CD4-positive, alpha-beta T cell treated with Interleukin-1 beta for 1 hour (primary cell): ENCODE measurements at places on chromosomes 1 and 21.

- DNase-seq: no peak
Observed at GRCh38 chr1:59401581-59401980, 104.7 kb downstream of the FGGY start.

GRCh38 chr1:30460661-30461060 is 262.7 kb downstream of the MATN1 start:
- DNase-seq: no peak

GRCh38 chr1:165586398-165586797 is 42.6 kb downstream of the LRRC52 start:
- DNase-seq: no peak

- no peak for DNase-seq
Observed at GRCh38 chr1:201482755-201483154, 13.8 kb upstream of the PHLDA3 start.

GRCh38 chr1:48471691-48472576 is at the start of gene SPATA6:
Gene SPATA6 (minus strand): TSS chr1:48472204. CDS start chr1:48472008, 196 bp downstream.
- DNase-seq: peak; percentile 94

- DNase-seq: no peak
Observed at GRCh38 chr1:240309769-240310168, 218.1 kb downstream of the FMN2 start.

DNA sequence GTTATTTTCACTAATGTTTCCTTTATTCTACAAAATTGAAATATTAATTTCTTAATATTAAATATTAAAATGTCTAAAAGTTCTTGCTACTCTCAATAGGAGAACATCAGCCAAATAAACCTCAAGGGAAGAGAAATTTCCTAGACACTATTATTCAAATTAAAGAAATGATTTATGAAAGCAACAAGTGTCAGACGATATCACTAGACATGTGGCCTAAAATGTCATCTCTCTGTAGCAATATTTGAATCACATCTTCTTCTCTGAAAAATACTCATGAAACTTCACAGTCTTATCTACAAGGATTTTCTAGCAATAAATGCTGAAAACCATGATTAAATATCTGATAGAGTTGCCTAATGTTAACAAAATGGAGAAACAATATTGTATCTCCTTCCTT is 2.5 kb upstream of the SERBP1 start:
- no peak for DNase-seq

DNA sequence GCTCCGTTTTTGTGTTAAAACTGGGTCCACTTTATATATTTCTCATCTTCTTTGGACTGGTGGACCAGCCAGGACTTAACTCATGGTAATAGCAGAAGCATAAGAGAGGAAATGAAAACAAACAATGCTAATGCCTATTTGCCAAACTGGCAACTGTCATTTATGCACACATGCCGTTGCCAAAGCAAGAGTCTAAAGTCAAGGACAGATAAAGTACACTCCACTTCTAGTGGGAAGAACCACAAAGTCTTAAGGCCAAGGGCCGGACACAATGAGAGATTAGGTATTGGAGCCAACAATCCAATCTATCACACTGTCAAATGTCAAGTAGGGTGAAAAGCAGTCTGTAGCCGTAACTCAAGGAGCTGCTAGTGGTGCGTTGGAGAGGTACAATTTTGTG is 157.7 kb downstream of the LYPLAL1 start:
- no peak for DNase-seq

DNA sequence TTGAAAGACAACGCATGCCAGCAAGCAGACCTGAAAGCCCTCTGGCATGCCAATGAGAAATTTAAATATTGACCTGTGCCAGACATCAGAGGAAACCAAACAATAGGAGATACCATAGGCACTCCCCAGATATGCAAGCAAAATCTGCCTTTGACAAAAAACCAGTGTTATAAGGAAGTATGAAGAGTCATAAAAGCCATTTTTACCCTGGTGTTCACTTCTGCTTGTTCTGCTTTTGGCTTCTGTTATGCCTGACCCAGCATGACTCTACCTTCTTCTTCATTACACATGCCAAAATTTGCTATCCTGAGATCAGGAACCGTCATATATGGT is 26.4 kb downstream of the NPHS2 start:
- no peak for DNase-seq

DNA sequence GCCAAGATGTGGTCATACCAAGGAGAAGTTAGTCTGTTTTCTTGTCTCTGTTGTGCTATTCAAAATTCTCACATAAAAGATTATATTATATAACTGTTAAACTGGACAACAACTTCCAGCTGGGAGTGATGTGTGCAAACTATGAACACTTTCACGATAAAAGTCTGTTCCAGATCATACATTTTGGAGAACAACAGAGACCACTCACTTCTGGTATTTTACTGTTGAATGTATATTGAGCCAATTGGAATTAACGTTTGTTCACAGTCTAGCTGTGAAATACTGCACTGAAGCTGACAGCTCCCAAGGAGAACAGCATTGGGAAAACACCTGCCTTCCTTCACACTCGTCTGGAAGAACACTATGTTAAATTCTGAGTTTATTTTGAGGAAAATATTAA is 860 bp upstream of the SHCBP1L start:
- DNase-seq: no peak

- no peak for DNase-seq
Observed at GRCh38 chr1:48396208-48396607, 75.8 kb downstream of the SPATA6 start.

GRCh38 chr1:103156966-103157365 is 48.6 kb upstream of the COL11A1 start:
- DNase-seq: no peak

DNA sequence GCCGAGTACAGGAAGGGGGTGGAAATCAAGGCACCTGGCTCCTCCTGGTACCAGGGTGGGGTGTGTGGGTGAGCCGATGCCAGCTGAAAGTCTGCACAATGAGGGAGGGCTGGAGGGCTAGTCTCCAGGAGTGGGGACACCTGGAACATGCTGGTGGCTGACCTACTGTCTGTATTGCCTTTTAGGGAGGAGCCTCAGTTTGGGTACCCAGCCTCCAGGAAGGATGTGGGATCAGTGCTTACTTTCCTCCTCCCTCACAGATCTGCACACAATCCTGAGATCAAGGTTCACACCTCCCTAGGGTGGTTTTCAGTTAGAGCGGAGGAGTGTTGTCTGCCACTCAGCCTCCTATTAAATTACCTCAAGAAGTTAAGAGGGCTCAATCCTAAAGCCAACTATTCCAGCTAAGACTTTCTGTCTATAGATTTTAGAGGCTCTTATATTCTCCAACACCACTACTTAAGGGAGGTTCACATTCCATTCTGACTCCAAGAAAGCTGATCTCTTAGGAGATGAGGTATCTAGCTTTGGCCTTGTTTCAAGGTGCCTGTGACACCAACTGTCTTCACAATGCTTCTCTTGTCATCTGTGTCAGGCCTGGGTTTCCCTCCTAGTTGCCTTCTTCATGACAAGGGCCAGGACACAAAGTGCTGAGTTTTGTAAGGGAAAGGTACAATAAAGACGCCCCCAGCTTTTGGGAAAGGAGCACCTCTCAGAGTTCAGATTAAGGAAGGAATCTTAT is 15.7 kb downstream of the SSR2 start:
- DNase-seq: peak; percentile 7

- no peak for DNase-seq
Observed at GRCh38 chr1:204088596-204088995, 15.7 kb downstream of the SOX13 start.

- no peak for DNase-seq
Observed at GRCh38 chr1:234917495-234918180, 211.0 kb downstream of the TOMM20 start.

DNA sequence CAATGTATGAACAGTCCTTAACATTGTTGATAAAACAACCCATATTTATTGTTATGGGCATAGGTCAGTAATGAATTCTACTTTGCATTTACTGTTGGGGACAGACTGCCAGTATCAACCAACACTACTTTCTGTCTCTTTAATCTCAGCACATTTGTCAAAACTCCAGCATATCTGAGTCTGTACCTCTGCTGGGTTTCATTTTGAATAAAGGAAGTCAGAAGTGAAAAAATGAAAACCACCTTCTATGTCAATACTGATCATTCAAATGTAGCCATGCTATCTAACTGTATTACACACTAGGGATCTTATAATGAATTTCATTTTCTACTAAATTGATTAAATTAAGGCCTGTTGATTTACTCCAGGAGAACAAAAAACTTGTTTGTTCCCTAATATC is 24.2 kb upstream of the CXADR start:
- no peak for DNase-seq

DNA sequence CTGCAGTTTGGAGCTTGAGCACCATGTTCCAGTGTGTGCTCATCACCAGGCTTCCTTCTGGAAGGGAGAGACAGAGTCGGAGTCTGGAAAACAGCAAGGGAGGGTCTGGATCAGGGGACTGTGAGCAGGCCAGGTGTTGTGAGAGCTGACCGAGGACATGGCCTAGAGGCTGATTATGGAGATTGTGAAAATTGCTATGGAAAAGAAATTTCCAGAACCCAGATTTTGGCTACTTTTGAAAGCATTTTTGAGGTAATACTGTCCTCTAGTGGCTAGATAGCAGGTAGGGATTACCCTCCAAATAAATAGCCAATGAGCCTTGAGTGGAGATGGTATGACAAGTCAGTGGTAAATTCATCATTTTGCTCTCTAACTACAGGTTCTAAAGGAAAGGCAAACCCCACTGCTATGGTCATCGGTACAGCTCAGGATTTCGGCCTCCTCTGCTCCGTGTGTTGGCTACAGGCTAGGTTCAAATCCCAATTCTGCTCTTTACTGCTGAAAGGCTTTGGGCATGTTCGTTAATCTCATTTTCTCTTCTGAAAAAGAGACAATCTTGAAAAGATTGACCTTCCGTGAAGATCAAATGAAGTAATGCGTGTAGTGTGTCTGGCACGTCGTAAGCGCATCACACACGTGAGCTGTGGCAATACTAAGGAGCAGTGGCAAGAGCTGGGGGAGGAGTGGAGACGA is 1.0 kb upstream of the HAO2 start:
- DNase-seq: no peak

DNA sequence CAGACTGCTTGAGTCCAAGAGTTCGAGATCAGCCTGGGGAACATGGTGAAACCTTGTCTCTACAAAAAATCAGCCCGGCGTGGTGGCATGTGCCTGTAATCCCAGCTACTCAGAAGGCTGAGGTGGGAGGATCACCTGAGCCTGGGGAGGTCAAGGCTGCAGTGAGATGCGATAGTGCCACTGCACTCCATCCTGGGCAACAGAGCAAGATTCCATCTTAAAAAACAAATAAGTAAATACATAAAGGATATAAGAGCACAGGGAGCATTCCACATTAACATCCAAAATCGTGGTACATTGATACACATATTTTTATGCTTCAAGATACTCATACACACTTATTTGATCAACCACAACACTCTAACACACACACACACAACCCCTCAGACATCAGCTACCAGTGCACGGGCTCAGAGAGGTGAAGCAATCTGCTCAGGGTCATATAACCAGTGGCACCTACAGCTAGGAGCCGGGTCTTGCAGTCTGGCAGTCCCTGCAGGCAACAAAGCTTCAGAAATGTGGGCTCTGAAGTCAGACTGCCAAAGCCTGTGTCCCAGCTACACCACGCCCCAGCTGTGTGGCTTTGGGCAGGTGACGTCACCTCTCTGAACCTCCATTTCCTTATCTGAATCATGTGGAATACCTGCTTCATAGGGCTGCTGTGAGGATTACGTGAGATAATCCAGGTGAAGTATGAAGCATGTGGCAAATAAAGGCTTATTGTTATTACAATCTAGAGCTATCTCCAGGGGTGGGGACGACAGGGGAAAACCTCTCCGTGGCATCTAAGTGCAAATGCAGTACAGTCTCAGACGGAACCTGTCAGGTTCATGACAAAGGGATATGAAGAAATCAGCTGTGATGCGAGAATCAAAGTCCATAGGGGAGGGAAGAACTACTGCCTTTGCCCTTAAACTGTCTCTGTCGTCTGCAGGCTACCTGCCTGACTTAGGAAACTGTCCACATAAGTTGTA is 4.8 kb upstream of the CRYBG2 start:
- DNase-seq: peak; percentile 65

DNA sequence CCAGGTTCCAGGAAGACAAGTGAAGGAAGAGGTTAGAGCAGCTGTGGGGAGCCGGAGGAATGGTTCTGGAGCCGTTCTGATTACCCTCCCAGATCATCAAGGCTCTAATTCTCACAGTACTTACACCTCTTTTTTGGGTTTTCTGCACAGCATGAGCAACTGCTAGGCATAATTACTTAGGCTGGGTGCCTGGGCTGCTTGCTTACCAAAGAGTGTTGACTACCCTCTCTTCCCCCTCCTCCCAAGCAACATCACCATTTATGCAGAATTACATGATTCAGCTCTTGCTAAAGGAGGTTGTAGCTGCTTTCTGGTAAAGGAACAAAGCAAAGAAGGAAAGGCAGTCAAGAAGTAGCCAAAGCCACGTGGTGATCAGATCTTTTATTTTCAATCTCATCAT is 397.2 kb downstream of the KCNH1 start:
- no peak for DNase-seq
